ENCODE measurements at places on chromosomes 5 and 9. TPM values are rescaled to one million over a fixed set of nuclear protein-coding genes. Genes with fewer than 3 reads are reported as not detected.

The GPR151 gene
- 0.06 TPM for total RNA-seq

The BARHL1 gene
- total RNA-seq = 2.0 TPM

The IFNE gene
- not detected for total RNA-seq

The REEP2 gene
- total RNA-seq = 90.8 TPM

The CNTNAP3B gene
- total RNA-seq = 22.4 TPM

The EPB41L4A gene
- 42.5 TPM for total RNA-seq

All from spinal cord (tissue), 10 donors.